HFFc6 (cell line): ENCODE measurements at places on chromosomes 7 and 10. TPM values are rescaled to one million over a fixed set of nuclear protein-coding genes. Genes with fewer than 3 reads are reported as not detected.

The PALD1 gene
- not detected in 2 replicates for total RNA-seq

The CLEC2L gene
- total RNA-seq = not detected in 3 replicates

The COPS6 gene
- total RNA-seq = 260 and 294 TPM in 2 replicates

The IGF2BP3 gene
- total RNA-seq = 25.4 to 31.9 TPM (median 30.9 TPM) in 3 replicates

The CHN2 gene
- not detected in 3 replicates for total RNA-seq

The SRRM3 gene
- 0.23 TPM in 1 of 3 replicates, not detected in the others for total RNA-seq

The ADAMTS14 gene
- 0.04 to 0.13 TPM (median 0.05 TPM) in 3 replicates for total RNA-seq

The ARMH3 gene
- total RNA-seq = 17.5 to 21.1 TPM (median 18.6 TPM) in 3 replicates

The CDH23 gene
- 0.02 to 0.06 TPM in 2 of 3 replicates, not detected in the other for total RNA-seq

The EEF1AKMT2 gene
- 18.2 to 18.7 TPM (median 18.4 TPM) in 3 replicates for total RNA-seq

The TMEM270 gene
- total RNA-seq = not detected in 3 replicates

The KLHDC10 gene
- 23.6 to 26.7 TPM (median 25.5 TPM) in 3 replicates for total RNA-seq

The RTKN2 gene
- total RNA-seq = 3.4 to 5.1 TPM (median 5.0 TPM) in 3 replicates

The TLX1 gene
- not detected in 3 replicates for total RNA-seq

- no peak overlapping the region for H3K4me3 ChIP-seq
- H3K27ac ChIP-seq = no peak overlapping the region
- peaks cover 3% of the 10 kb centered on the region; the same call in 1 of the 2 replicates for H3K27me3 ChIP-seq
- H3K4me1 ChIP-seq = peaks cover 36% of the 10 kb centered on the region
Observed at GRCh38 chr10:30831426-30831825, 200.2 kb downstream of the ZNF438 start.

DNA sequence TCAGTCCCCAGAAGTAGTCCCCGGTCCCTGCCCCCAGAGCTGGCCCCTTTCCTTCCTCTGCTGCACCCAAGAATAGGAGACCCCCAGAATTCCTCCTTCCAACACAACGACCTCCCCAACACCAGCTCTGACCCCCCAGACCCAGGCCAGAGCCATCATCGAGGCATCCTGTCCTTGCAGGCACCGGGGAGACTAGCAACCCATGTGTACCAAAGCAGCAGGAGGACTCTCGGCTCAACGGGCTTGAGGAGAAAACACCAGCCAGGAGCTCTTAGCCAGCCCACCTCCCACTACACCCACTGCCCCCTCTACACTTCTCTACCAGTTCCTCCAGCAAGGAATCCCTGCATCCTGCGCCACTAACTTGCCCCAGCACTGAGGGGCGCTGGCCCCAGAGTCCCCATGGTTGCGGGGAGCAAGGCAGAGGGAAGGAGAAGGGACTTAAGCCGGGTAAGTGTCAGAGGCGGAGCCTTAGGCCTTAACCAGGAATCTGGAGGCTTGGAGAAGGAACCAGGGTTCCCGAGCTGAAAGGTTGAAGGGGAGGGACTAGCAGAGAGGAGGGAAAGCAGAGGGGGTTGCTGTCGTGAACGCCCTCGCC lies 3.9 kb downstream of the GRID1 start:
- H3K4me1 ChIP-seq = no peaks in the 10 kb centered on the region
- no peak overlapping the region for H3K27ac ChIP-seq
- DNase-seq = no peak
- H3K36me3 ChIP-seq = no peaks in the 10 kb centered on the region

DNA sequence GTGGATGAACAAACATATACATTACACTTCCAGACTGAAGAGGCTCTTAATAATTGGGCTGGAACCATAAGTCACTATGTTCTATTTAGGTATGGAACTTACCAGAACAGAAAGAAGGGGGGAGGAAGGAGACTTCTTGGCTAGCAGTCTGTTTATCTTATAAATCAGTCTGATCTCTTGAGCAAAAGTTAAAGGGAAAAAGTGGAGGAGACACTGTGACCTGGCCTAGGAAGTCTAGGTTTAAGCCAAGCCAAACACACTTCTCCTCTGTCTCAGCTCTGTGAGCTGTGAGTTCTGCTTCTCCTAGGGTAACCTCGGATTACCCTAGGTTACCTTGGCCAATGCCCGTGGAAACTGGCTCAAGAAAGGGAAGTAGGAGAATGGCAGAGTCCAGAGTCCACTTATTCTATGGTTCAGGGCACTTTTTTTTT lies 95.2 kb downstream of the PFKFB3 start:
- peaks cover 39% of the 10 kb centered on the region for H3K4me1 ChIP-seq
- no peak for DNase-seq
- H3K27me3 ChIP-seq = peaks cover 2% of the 10 kb centered on the region
- H3K4me3 ChIP-seq = no peak overlapping the region

- peak within 1 kb of the TSS; percentile 95 for H3K4me3 ChIP-seq
- H3K4me1 ChIP-seq = peaks cover 76% of the 10 kb centered on the region
- peaks cover 42% of the 10 kb centered on the region for H3K36me3 ChIP-seq
- peak; percentile 75 for DNase-seq
- H3K27me3 ChIP-seq = peaks cover 3% of the 10 kb centered on the region
Observed at GRCh38 chr7:79453558-79454360, at the start of gene MAGI2. Gene MAGI2, minus strand, starts transcription at chr7:79453667. Its CDS starts 347 bp downstream, at chr7:79453320.

DNA sequence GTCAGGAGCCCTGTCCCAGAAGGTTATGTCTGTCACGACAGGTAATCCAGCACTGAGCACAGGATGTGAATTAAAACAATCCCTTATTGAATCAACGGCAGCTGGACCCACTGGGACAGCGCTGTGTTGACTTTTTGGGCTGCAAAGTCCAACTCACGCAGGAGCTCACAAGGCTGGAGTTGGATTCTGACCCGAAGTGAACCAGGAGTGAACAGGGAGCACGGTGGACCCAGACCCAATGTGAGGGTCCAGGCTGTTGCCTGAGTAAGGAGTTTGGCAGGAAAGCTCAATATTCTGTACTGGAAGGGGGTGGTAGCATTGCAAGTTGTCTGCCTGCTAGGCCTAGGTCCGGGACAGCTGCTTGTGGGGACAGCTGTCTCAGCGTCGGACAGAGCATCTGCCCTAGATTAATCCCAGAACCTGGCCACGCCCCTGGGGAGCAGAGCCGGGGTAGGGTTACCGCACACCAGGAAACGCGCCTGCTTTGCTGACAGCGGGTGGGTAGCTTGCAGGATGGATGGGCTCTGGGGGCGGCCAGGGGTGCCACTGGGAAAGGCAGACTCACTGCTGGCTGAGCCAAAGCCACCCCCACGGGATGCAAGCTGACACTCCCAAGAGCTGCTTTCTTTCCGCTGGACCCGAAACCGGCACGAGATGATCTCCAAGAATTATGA lies 24.0 kb downstream of the COL26A1 start:
- no peaks in the 10 kb centered on the region for H3K36me3 ChIP-seq
- H3K27ac ChIP-seq = no peak overlapping the region
- no peak for DNase-seq
- peaks cover 15% of the 10 kb centered on the region for H3K4me1 ChIP-seq

GRCh38 chr10:62996516-62996915 lies 136.6 kb upstream of the NRBF2 start:
- no peak for DNase-seq
- H3K36me3 ChIP-seq = no peaks in the 10 kb centered on the region
- peaks cover 17% of the 10 kb centered on the region for H3K4me1 ChIP-seq
- H3K27me3 ChIP-seq = peaks cover 12% of the 10 kb centered on the region

- H3K27ac ChIP-seq = peak overlapping the region; percentile 69
- H3K4me3 ChIP-seq = no peak overlapping the region
- H3K27me3 ChIP-seq = peaks cover 1% of the 10 kb centered on the region; the same call in 1 of the 2 replicates
- H3K4me1 ChIP-seq = peaks cover 28% of the 10 kb centered on the region
- peaks cover 15% of the 10 kb centered on the region for H3K36me3 ChIP-seq
Observed at GRCh38 chr7:72919256-72919775, 5.6 kb upstream of the POM121 start.

DNA sequence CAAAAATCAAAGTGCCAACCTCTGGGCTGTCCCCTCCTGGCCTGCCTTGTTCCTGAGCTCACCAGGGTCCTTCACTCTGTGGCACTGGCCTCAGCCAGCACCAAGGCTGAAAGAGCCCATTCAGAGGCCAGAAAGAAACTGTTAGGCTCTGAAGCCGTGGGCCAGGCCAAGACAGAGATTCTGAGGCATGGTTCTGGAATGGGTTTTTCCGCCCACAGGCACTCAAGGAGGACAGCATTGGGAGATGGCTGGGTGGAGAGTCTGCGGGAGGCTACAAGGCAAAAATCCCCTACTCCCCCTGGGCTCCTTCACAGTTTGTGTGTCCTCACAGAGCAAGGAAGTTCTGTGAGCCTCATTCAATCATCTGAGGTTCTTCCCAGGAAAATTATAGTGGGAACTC lies 31.7 kb downstream of the GRIFIN start:
- H3K27ac ChIP-seq = peak overlapping the region; percentile 85
- H3K4me3 ChIP-seq = no peak overlapping the region
- no peaks in the 10 kb centered on the region for H3K36me3 ChIP-seq
- DNase-seq = peak; percentile 59
- peaks cover 10% of the 10 kb centered on the region for H3K4me1 ChIP-seq

GRCh38 chr10:98378722-98379121 lies 36.3 kb downstream of the PYROXD2 start:
- no peak for DNase-seq
- H3K4me1 ChIP-seq = peaks cover 68% of the 10 kb centered on the region
- H3K27ac ChIP-seq = peak overlapping the region; percentile 11; the same call in 1 of the 2 replicates
- no peaks in the 10 kb centered on the region; the same call in 1 of the 2 replicates for H3K27me3 ChIP-seq

- H3K4me3 ChIP-seq = no peak overlapping the region
- H3K27ac ChIP-seq = no peak overlapping the region
- DNase-seq = no peak
- H3K36me3 ChIP-seq = peaks cover 81% of the 10 kb centered on the region
- H3K27me3 ChIP-seq = peaks cover 10% of the 10 kb centered on the region
- H3K4me1 ChIP-seq = peaks cover 38% of the 10 kb centered on the region
Observed at GRCh38 chr10:409408-410040, 274.3 kb downstream of the ZMYND11 start.

GRCh38 chr10:69742928-69743602 lies 58.6 kb upstream of the COL13A1 start:
- no peaks in the 10 kb centered on the region for H3K36me3 ChIP-seq
- no peaks in the 10 kb centered on the region for H3K4me1 ChIP-seq
- peaks cover 50% of the 10 kb centered on the region for H3K27me3 ChIP-seq
- DNase-seq = no peak

- H3K27me3 ChIP-seq = peaks cover 1% of the 10 kb centered on the region; the same call in 1 of the 2 replicates
- no peak overlapping the region for H3K4me3 ChIP-seq
- DNase-seq = no peak
- H3K27ac ChIP-seq = no peak overlapping the region
Observed at GRCh38 chr10:112988839-112989406, 38.9 kb downstream of the TCF7L2 start.

DNA sequence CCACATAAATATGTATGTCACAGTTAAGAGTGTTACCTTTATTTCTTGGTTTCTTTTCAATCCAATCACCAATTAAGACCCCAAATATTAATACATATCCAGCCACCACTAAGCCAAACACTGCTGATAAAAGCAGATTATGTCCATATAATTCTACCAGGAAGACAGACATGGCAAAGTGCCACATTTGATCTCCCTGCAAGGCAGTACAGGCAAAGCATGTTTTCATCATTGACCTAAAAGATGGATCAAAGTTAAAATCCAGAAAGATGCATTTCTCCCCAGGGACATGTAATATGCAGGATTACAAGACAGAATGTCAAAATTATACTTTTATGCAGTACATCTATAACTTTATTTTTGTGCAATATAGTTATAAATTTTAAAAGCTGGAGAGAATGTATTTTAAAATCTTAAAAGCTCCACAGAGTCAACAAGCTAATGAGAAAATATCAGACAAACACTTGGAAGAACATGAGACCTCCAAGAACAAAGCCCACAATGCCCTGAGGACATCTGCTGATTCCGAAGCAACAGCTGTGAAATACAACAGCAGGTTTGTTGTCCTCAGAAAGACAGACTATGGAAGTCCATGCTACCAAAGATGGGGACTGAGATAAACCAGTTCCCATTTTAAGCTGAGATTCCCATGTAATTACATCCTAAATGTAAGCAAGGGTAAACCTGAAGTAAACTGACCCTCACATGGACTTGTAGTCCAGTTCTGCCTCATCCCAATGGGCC lies 54.5 kb upstream of the TOMM7 start:
- H3K4me1 ChIP-seq = peaks cover 10% of the 10 kb centered on the region
- no peaks in the 10 kb centered on the region for H3K27me3 ChIP-seq
- no peak overlapping the region for H3K4me3 ChIP-seq
- H3K27ac ChIP-seq = no peak overlapping the region

- H3K4me3 ChIP-seq = no peak overlapping the region
- H3K4me1 ChIP-seq = peaks cover 6% of the 10 kb centered on the region; the same call in 1 of the 2 replicates
- H3K27me3 ChIP-seq = peaks cover 15% of the 10 kb centered on the region
- DNase-seq = no peak
Observed at GRCh38 chr7:142863891-142864685, 9.2 kb downstream of the EPHB6 start.

GRCh38 chr10:100864036-100864885 lies 48.5 kb upstream of the SLF2 start:
- peaks cover 58% of the 10 kb centered on the region for H3K27me3 ChIP-seq
- no peak overlapping the region for H3K27ac ChIP-seq
- H3K4me1 ChIP-seq = peaks cover 6% of the 10 kb centered on the region; the same call in 1 of the 2 replicates
- H3K4me3 ChIP-seq = no peak overlapping the region
- H3K36me3 ChIP-seq = no peaks in the 10 kb centered on the region
- no peak for DNase-seq

GRCh38 chr10:49280001-49280408 lies 19.0 kb upstream of the C10orf71 start:
- DNase-seq = peak; percentile 5
- H3K4me1 ChIP-seq = no peaks in the 10 kb centered on the region
- H3K27me3 ChIP-seq = peaks cover 60% of the 10 kb centered on the region
- H3K27ac ChIP-seq = no peak overlapping the region
- no peaks in the 10 kb centered on the region for H3K36me3 ChIP-seq
- no peak overlapping the region for H3K4me3 ChIP-seq

- DNase-seq = no peak
- H3K27ac ChIP-seq = no peak overlapping the region
- no peaks in the 10 kb centered on the region for H3K36me3 ChIP-seq
- H3K4me1 ChIP-seq = no peaks in the 10 kb centered on the region
- peaks cover 2% of the 10 kb centered on the region; the same call in 1 of the 2 replicates for H3K27me3 ChIP-seq
Observed at GRCh38 chr10:63917363-63917762, 396.2 kb downstream of the REEP3 start.

DNA sequence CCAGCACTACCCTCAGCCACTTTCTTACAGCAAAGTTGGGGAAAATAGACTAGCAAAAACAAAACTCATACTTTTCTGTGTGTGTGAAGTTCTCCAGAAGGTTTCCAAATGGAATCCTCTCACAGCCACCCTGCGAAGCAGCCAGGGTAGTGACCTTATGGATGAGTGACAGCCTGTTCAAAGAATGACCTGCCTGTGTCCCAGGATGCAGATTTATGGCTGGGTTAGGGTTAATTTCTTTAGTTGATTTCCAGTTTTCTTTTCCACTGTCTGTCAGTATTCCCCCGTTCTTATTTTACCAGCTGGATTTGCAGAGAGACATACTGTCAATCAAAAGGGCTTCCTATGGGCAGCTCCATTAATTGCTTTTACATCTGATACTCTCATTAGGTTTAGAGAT lies 2.4 kb upstream of the SEMA4G start:
- no peak overlapping the region for H3K27ac ChIP-seq
- no peaks in the 10 kb centered on the region; the same call in 1 of the 2 replicates for H3K27me3 ChIP-seq
- no peak for DNase-seq
- no peak overlapping the region for H3K4me3 ChIP-seq
- peaks cover 8% of the 10 kb centered on the region for H3K36me3 ChIP-seq
